Astrocyte of the cerebellum (primary cell): ENCODE measurements at places on chromosomes 6 and 20.
A peak's percentile ranks its signal among the peaks of the same experiment; 100 is the strongest.

GRCh38 chr20:32672394-32672981 lies 1.3 kb downstream of the C20orf203 start:
- no peak for DNase-seq

GRCh38 chr6:15269011-15269410 lies 23.1 kb downstream of the JARID2 start:
- DNase-seq, result no peak

DNA sequence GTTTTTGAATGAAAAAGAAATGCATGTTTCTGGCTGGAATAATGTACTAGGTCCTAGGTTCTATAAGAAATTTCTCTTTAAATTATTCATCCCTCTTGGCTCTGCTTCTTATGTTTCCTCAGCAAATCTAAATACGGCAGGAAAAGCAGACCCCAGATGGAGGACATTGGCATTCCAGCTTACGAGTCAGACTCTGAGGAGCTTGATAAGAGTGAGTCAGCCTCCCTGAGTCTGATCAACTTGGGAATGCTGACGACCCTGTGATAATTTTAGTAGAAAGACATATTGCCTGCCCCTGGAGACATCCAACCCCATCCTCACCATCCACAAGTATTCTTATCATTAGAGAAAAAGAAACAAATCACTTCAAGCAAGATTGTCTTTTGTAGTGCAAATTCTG lies 509.7 kb upstream of the MARCKS start:
- DNase-seq, result no peak

- no peak for DNase-seq
Measured at GRCh38 chr20:57693002-57693582, 16.7 kb downstream of the PMEPA1 start.

- no peak for DNase-seq
Measured at GRCh38 chr20:49707118-49707517, 6.6 kb downstream of the B4GALT5 start.

- no peak for DNase-seq
Measured at GRCh38 chr6:56868687-56869086, 86.2 kb upstream of the BEND6 start.

DNA sequence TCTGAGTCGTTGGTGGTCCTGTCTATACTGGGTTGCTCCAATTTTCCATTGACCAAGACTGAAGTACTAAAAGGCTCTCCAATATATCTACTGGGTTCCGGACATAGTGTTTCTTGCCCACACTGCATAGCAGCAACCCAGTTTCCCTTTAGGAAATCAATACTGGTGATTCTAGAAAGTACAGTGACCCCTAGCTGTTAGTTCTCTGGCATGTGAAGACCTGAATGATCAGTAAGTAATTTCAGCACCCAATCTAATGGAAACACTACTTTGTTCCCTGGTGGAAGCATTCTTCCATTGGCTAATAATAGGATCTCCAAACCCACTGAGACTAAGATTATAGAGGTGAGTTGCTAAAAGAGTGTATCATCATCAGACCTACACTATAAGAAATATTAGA lies 40.8 kb upstream of the STMND1 start:
- DNase-seq, result no peak

- DNase-seq, result peak; percentile 59
Measured at GRCh38 chr6:12348530-12349511, 58.7 kb downstream of the EDN1 start.

DNA sequence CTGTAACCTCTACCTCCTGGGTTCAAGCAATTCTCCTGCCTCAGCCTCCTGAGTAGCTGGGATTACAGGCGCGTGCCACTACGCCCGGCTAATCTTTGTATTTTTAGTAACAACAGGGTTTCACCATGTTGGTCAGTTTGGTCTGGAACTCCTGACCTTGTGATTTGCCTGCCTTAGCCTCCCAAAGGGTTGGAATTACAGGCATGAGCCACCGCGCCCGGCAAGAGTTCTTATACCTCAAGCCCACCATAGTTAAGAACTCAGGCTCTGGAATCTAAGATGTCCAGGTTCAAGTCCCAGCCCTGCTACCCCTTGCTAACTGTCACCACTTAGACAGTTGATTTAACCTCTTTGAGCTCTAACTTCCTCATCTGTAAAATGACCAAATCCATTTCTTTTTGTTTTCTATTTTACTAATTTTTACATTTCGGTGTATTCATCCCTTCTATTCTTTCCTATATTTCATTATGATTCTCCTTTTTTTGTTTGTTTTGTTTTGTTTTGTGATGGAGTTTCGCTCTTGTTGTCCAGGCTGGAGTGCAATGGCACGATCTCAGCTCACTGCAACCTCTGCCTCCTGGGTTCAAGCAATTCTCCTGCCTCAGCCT lies 104.8 kb upstream of the ZNF217 start:
- DNase-seq, result no peak

DNA sequence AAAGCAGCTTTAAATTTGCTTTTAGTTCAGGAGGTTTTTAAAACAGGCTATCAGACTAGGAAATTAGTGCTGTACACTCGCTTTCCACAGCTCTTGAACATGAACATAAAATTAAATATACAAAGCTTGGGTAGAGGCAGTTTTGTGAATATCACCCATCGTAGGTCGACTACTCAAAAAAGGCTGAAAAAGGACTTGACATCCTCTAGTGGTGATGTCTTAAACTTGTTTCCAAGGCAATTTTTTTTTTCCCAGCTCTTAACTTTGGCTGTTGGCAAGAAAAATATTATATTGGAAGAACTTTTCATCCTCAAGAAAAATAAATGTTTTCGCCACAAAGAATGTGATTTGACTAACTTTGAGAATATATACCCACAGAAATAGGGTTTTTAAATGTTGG lies 2.9 kb downstream of the MAP7 start:
- peak; percentile 34 for DNase-seq

GRCh38 chr20:59835057-59835447 lies 98.4 kb downstream of the SYCP2 start:
- DNase-seq, result peak; percentile 2

- DNase-seq, result peak; percentile 57
Measured at GRCh38 chr6:168016721-168017525, 19.5 kb downstream of the KIF25 start.

DNA sequence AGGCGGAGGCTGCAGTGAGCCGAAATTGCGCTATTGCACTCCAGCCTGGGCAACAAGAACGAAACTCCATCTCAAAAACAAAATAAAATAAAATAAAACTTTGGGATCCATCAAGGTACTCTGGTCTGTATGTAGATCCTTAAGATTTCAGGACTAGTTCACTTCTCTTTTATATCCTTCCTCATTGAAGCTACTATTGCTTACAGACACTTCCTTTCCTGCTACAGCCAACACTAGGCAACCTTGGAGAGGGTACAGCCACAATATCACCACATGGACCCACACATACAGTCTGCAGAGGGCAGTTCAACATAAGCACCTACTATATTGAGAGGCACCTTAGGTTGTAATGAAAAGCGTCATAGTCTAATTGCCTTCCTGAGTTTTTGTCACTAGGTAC lies 113.3 kb downstream of the ATXN1 start:
- no peak for DNase-seq

GRCh38 chr6:145099713-145100112 lies 635.6 kb downstream of the EPM2A start:
- no peak for DNase-seq

- no peak for DNase-seq
Measured at GRCh38 chr6:131251590-131252199, 116.4 kb downstream of the AKAP7 start.
